ENCODE measurements at places on chromosomes 11 and 22.
A peak's percentile ranks its signal among the peaks of the same experiment; 100 is the strongest.

DNA sequence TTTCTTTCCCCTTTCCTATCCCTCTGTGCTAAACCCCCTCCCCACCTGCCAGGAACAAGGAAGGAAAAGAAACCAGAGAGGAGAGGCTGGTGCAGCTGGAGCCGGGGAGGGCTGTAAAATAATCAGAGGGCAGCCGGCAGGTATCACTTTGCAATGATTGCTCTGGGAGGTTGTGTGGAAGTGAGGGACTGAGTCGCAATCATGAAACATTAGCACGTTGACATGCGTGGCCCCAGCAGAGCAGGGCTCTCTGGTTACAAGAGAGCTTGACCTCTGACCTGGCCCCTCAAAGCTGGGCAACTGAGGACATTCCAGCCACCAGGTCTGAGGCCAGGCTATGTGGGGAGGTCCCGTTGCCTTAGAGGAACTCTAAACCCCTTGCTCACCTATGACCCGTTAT, 170.8 kb upstream of the BDNF start:
- H3K36me3 ChIP-seq: no peaks in the 10 kb centered on the region
- no peak for DNase-seq
- no peaks in the 10 kb centered on the region for H3K4me1 ChIP-seq
- no peaks in the 10 kb centered on the region for H3K27me3 ChIP-seq
- H3K27ac ChIP-seq: no peak overlapping the region

GRCh38 chr22:19396934-19397733, 34.4 kb downstream of the HIRA start:
- H3K36me3 ChIP-seq: peaks cover 25% of the 10 kb centered on the region
- DNase-seq: no peak
- H3K27me3 ChIP-seq: no peaks in the 10 kb centered on the region
- H3K4me3 ChIP-seq: no peak overlapping the region

GRCh38 chr22:44597616-44598015, 99.6 kb upstream of the RTL6 start:
- H3K4me1 ChIP-seq: peaks cover 12% of the 10 kb centered on the region
- peaks cover 19% of the 10 kb centered on the region for H3K27me3 ChIP-seq
- no peaks in the 10 kb centered on the region for H3K36me3 ChIP-seq
- no peak for DNase-seq
- H3K4me3 ChIP-seq: no peak overlapping the region
- H3K27ac ChIP-seq: no peak overlapping the region

GRCh38 chr22:48574776-48575617, 1252.7 kb downstream of the BRD1 start:
- no peak overlapping the region for H3K27ac ChIP-seq
- peaks cover 32% of the 10 kb centered on the region for H3K27me3 ChIP-seq
- peaks cover 2% of the 10 kb centered on the region for H3K4me1 ChIP-seq
- H3K36me3 ChIP-seq: no peaks in the 10 kb centered on the region

DNA sequence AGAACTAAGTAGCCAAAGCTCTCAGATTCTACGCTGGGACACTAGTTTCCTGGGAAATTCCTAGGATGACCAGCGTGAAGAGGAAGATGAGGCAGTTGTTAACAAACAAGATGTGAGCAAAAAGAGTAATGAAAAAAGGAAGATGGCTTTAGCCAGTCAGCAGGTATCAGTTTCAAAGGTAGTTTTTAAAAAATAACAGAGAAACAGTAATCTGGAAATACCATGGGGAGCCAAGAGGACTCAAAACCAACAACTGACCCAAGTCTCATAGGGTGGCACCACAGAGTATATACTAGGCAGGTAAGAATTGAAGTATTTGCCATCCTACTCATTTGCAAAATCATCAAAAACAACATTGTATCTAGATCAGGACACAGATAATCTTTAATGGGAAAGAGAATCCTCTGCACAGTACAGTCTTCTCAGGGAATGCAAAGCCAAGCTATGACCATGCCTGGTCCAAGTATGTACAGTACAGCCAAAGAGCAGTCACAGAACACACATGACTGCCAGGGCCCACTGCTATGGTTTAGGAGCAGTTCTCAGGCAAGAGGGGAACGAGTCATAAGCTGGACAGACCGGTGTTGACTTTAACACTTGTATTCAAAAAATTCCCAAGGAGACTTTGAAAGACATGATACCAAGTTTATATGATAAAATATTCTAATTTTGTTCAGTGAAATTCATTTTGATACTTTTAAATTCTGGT, 20.6 kb downstream of the MSANTD4 start:
- H3K27ac ChIP-seq: no peak overlapping the region
- DNase-seq: no peak
- H3K27me3 ChIP-seq: no peaks in the 10 kb centered on the region
- H3K36me3 ChIP-seq: peaks cover 69% of the 10 kb centered on the region

DNA sequence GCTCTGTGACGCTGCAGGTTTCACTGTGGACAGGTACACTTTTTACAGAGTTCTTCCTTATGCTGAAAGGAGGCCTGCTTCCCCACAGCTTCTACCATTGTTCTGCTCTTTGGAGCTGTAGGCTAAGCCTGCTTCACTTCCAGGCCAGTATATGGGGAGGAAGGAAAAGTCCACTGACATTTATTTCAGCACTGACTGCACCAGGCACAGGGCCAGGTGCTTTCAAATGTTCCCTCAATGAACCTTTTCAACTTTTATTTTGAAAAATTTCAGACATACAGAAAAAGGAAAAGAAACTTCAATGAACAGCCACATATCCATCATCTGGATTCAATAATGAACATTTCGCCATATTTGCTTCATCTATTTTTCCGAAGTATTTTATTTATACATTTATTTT, 22.0 kb downstream of the POU2F3 start:
- peaks cover 44% of the 10 kb centered on the region for H3K27me3 ChIP-seq
- no peak overlapping the region for H3K27ac ChIP-seq
- no peak for DNase-seq
- H3K4me3 ChIP-seq: no peak overlapping the region

GRCh38 chr11:47270331-47271271, 668 bp downstream of the MADD start:
- no peaks in the 10 kb centered on the region for H3K27me3 ChIP-seq
- peak overlapping the region; percentile 86 for H3K27ac ChIP-seq
- peak overlapping the region; percentile 86 for H3K4me3 ChIP-seq
- H3K36me3 ChIP-seq: peaks cover 14% of the 10 kb centered on the region
- H3K4me1 ChIP-seq: peaks cover 60% of the 10 kb centered on the region
- no peak for DNase-seq

- no peak overlapping the region for H3K4me3 ChIP-seq
- no peaks in the 10 kb centered on the region for H3K4me1 ChIP-seq
- no peak overlapping the region for H3K27ac ChIP-seq
- H3K27me3 ChIP-seq: no peaks in the 10 kb centered on the region
These were observed 682.6 kb downstream of the KCNA4 start for GRCh38 chr11:29333993-29334775.

DNA sequence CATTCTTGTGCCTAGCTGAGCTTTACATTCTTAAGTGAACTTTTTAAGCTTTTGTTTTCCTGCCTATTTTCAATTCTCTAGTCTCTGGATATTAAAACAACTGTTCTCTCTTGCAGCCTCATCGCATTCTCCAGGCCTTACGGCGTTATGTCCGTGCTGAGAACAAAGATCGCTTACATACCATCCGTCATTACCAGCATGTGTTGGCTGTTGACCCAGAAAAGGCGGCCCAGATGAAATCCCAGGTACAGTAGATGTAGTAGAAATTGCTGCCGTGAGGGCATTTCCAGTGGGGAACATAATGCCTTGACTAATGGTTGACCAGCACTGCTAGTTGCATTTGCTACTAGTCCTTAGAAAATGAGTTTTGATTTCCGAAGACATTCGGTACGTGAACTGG, 29.7 kb upstream of the ST14 start:
- DNase-seq: no peak
- H3K27ac ChIP-seq: no peak overlapping the region
- peaks cover 29% of the 10 kb centered on the region for H3K36me3 ChIP-seq
- no peak overlapping the region for H3K4me3 ChIP-seq

GRCh38 chr11:80024119-80024518, 583.3 kb upstream of the TENM4 start:
- no peaks in the 10 kb centered on the region for H3K36me3 ChIP-seq
- no peak overlapping the region for H3K4me3 ChIP-seq
- H3K4me1 ChIP-seq: no peaks in the 10 kb centered on the region
- H3K27me3 ChIP-seq: peaks cover 3% of the 10 kb centered on the region

DNA sequence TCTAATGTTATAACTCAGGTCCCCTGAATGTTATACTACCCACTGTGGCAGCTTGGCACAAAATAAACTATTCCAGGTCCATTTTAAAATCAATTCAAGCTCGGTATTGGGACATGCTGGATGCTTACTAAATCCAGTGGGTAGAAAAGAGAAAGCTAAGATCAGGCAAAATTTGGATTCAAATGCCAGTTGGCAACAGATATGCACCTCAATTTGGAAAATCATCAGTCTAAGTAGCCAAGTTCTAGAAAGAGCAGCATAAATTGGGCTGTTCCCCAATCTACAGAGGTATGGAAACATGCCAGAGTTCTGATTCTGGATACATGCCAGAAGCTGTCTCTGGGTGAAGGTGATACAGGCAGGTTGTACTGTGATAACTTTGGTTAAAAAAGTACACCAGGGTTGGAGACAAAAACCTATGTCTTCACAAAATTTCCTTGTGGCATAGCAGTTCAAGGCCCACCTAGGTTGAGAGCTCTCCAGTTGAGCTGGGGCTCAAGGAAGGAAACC, 427.8 kb downstream of the LRRC4C start:
- no peaks in the 10 kb centered on the region for H3K4me1 ChIP-seq
- no peak overlapping the region for H3K27ac ChIP-seq
- H3K27me3 ChIP-seq: no peaks in the 10 kb centered on the region
- no peak for DNase-seq

DNA sequence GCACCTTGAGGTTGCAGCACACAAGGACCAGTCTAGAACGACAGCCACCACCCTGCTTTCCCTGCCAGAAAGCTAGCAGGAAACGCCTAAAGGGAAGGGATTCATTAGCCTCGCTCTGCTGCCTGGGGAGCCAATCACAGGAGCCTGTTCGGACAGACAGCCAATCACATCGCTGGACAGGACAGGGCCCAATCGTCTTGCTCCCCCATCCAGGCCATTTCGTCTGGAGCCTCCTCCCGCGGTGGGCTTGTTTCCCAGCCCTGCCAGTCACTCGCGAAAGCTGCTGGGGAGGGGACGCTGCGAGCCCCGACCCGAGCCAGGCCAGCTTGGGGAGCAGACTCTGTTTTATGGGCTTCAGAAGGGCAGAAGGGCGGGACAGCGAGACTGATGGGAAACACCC, 79.8 kb upstream of the NCAM1 start:
- no peaks in the 10 kb centered on the region for H3K27me3 ChIP-seq
- H3K4me1 ChIP-seq: peaks cover 2% of the 10 kb centered on the region
- DNase-seq: no peak
- no peaks in the 10 kb centered on the region for H3K36me3 ChIP-seq
- no peak overlapping the region for H3K4me3 ChIP-seq
- no peak overlapping the region for H3K27ac ChIP-seq

GRCh38 chr11:111395749-111396148, 16.7 kb upstream of the POU2AF1 start:
- peaks cover 63% of the 10 kb centered on the region for H3K4me1 ChIP-seq
- no peak for DNase-seq
- H3K27me3 ChIP-seq: no peaks in the 10 kb centered on the region
- no peaks in the 10 kb centered on the region for H3K36me3 ChIP-seq
- no peak overlapping the region for H3K4me3 ChIP-seq

DNA sequence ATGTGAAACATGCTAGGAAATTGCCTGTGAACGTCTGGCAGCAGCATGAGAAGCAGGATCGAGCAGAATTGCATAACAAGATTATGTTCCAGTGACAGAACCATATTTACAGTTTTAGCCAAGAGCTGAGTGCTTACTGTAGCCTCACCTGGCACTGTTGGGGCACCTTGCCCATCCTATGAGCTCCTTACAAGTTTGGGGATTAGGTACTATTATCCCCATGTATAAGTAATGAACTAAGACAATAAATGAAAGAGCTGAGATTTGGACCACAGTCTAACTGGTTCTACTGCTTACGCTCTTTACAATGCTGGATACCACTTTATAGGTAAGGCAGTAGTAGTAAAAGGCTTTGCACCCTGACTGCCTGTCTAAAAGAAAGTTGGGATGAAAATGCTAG, 17.1 kb upstream of the PATE1 start:
- no peak for DNase-seq
- no peaks in the 10 kb centered on the region for H3K4me1 ChIP-seq

GRCh38 chr11:127451861-127452260, 451.3 kb upstream of the KIRREL3 start:
- H3K4me1 ChIP-seq: no peaks in the 10 kb centered on the region
- no peaks in the 10 kb centered on the region for H3K27me3 ChIP-seq
- no peak overlapping the region for H3K27ac ChIP-seq
- H3K36me3 ChIP-seq: no peaks in the 10 kb centered on the region
- DNase-seq: no peak

DNA sequence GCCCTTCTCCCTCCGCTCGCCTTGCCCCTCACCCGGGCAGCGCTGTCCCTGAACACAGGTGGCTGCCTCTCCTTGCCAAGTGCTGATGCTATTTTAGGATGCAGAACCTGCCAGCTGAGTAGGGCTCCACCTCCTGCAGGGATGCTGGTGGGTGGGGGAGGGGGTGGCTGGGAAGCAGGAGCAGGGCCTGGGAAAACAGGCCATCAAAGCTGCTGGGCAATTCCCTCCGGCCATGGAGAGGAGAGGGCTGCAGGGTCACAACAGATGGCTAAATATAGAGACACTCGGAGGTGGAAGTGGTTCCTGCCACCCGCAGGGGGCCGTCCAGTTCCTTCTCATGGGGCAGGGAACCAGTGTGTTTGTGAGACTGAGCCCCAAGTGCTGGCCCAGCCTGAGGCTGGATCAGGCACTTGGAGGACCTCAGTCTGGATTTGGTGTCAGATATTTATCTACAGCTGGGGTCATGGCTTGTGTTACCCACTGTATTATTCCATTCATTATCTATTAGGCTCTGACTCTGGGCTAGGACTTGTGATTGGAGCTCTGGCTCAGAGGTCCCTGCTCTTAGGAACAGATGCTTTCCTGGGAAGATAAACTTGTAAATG, 59.6 kb downstream of the LRRC32 start:
- H3K4me3 ChIP-seq: no peak overlapping the region
- H3K4me1 ChIP-seq: peaks cover 2% of the 10 kb centered on the region
- H3K36me3 ChIP-seq: no peaks in the 10 kb centered on the region
- DNase-seq: peak; percentile 12
- no peak overlapping the region for H3K27ac ChIP-seq

- DNase-seq: no peak
- H3K36me3 ChIP-seq: no peaks in the 10 kb centered on the region
- H3K4me3 ChIP-seq: no peak overlapping the region
- peaks cover 4% of the 10 kb centered on the region for H3K27me3 ChIP-seq
These were observed 278.4 kb upstream of the PDGFD start for GRCh38 chr11:104442321-104442720.

DNA sequence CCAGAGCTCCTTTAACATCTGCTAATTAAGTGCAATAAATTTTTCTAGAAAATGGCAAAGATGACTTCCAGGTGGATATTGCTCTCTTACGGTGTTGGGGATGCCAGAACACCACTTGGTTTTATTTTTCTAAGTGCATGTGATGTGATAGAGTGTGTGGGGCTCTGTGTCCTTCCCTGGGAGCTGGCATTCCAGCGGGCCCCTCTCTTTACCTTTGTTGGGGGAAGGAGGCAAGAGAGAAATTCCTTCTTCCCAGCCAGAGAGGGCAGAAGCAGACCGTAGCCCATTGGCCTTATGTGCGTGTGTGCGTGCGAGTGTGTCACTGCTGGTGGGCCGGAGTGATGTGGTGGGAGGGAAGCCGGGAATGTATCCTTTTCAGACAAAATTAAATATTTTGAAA, 17.2 kb downstream of the TEF start:
- H3K4me1 ChIP-seq: peaks cover 3% of the 10 kb centered on the region
- no peak overlapping the region for H3K27ac ChIP-seq
- H3K4me3 ChIP-seq: no peak overlapping the region
- H3K36me3 ChIP-seq: peaks cover 2% of the 10 kb centered on the region
- no peaks in the 10 kb centered on the region for H3K27me3 ChIP-seq
- no peak for DNase-seq
